ENCODE measurements at places on chromosomes 4 and X.

DNA sequence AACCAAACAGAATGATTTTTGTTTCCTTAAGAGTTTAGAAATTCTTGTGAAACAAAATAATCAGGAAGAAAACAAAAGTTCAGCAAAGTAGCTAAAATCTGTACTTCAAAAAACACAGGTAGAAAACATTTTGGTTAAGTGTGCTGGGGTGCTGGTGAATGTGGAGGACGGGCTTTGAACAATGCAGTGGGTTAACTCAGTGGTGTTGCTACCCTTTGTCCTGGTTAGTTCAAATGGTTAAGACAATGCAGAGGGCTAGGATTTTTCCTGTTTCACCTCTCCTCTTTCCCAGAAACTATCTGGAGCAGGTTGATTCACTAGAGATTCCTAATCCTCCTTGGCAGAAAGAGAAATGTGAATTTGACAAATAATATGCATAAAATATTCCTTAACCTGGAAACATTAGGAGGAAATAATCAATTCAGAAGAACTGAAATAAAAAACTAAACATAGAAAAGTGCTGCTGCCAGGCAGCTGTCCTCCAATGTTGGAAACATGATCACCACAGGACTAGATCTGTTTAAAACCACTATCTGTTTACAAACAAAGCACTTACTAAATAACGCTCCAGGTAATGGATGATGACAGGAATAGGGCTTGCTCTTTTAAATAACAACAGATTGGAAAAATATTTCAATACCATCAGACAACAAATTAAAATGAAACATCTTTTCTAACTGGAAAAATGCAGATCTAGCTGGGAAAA, 148.9 kb downstream of the MAML3 start:
- peak; percentile 76 for DNase-seq

- DNase-seq: no peak
These were observed 233.7 kb upstream of the FGF13 start for GRCh38 chrX:138945219-138945618.

- DNase-seq: no peak
These were observed 232.8 kb upstream of the HDX start for GRCh38 chrX:84735025-84735424.

DNA sequence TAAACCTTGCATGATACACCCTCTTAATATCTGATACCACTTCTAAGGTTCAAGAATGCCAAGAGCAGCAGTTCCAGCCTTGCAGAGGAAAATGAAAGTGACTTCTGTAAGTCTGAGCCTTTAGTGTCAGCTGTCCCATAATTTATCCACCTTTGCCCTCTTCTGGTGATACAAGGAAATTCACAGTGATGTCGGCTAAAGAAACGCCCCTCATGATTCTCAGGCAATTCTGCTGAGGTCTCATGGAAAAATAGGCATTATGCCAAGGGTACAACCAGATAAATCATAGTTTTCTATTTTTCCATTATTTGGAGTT, 172.2 kb upstream of the CXCL13 start:
- peak; percentile 44 for DNase-seq

- DNase-seq: no peak
These were observed 362.0 kb downstream of the ADAM29 start for GRCh38 chr4:175280153-175280552.

DNA sequence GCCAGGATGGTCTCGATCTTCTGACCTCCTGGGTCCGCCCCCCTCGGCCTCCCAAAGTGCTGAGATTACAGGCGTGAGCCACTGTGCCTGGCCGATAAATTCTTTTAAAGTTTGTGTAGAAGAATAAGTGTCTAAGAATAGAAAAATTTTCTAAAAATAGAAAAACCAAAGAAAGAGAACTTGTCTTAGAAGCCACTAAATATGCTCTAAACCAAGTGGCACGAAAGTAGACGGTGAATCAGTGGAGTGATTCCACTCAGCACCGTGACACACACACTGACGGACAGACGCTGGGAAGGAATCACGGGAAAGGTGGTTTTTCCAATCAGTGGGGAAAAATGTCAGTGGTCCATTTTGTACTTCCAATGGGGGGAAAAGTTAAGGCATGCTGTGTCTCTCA, 72.7 kb upstream of the PSAPL1 start:
- no peak for DNase-seq

GRCh38 chrX:39822133-39822748, 275.5 kb downstream of the BCOR start:
- no peak for DNase-seq

DNA sequence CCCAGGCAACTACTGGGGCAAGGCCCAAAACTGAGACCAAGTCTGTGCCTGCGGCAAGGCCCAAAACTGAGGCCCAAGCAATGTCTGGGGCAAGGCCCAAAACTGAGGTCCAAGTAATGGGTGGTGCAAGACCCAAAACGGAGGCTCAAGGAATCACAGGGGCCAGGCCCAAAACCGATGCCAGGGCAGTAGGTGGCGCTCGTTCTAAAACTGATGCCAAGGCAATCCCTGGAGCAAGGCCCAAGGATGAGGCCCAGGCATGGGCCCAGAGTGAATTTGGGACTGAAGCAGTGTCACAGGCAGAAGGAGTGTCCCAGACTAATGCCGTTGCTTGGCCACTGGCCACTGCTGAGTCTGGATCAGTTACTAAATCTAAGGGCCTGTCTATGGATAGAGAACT, 2.7 kb downstream of the GPRASP2 start:
- DNase-seq: no peak

DNA sequence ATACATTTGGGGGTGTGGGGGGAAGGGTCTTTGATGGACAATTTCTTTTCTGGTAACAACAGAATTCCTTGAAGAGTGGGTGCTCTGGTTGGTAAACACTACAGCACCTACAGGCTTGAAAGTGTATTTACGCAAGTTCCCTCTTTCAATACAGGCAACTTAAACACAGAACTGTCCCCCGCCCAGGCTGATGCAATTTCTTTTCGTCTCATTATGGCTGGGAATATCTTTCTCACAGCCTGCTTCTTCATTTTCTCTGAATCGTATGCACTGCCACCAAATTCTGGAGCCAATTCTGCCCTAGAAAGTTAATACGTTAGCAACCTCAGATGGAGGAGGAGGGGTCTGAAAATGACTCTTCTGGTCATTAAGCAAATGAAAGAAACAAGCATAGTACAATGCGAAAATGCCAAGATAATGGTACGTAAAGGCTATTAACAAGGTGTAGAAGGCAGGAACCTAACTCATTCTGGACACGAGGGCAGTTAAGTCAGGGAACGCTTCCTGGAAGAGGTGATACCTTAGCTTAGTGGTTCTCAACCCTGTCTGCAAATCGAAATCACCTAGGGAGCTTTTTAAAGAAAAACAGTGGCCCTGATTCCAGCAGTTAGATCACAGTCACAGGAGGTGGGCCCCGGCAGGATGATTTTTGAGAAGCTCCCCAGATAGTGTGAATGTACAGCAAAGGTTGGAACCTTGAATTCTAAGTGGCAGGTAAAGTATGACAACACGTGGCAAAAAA, 1.0 kb downstream of the AGA start:
- peak; percentile 26 for DNase-seq

- no peak for DNase-seq
These were observed 103.9 kb upstream of the FAT1 start for GRCh38 chr4:186827534-186827897.

- no peak for DNase-seq
These were observed 300.3 kb upstream of the IRS4 start for GRCh38 chrX:109036624-109037023.

DNA sequence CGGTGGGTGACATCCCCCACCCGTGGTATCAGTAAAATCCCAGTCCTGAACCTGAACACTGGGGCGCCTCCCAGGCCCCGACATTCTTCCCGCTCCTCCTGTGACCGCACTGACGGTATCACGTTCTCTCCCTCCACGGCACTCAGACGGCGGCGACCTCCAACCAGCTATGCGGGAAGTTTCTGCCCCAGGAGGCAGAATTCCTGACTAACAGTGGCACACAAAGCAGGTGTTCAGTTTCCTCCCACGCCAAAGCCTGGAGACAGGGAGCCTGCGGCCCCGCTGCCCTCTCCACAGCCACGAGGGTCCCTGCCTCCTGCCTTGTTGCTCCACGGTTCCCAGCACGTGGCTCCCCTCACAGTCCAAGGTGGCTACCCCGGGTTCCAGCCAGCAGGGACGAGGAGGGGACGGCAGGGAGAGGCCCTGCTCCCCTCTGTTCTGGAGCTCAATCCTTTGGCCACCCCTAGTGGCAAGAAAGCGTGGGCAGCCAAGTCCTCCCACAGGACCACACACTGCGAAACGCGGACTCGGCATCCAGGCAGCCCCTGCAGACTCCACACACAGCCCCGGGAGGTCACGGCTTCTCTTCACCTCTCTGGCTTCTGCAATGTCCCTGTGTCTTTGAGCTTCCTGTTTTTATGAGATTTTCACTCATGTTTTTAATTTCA, 15.2 kb downstream of the CTBP1 start:
- no peak for DNase-seq

GRCh38 chr4:133524369-133524768, 375.3 kb downstream of the PCDH10 start:
- DNase-seq: no peak

- no peak for DNase-seq
These were observed 72.6 kb downstream of the TMEM131L start for GRCh38 chr4:153538487-153539357.

- no peak for DNase-seq
These were observed 96.4 kb downstream of the FAM13A start for GRCh38 chr4:88960576-88960975.

GRCh38 chr4:44071959-44072955, 376.4 kb downstream of the KCTD8 start:
- no peak for DNase-seq

DNA sequence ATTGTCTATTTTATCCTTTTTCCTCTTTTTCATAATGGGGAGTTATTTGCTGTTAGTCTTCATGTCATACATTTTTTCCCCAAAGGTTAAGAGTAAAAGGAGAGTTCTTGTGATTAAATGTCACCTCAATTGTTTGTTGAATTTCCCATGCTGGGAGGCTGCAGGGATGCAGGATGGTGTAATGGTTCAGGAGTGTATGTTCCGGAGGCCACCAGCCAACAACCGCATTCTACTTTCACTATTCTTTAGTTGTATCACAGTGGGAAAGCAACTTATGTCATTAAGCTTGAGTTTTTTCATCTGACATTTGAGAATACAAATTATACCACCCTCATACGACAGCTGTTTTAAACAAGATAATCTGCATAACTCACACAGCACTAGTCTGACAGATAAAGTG, 15.4 kb downstream of the AFP start:
- DNase-seq: peak; percentile 88

GRCh38 chrX:52280812-52281211, 88.0 kb upstream of the XAGE2 start:
- DNase-seq: no peak

DNA sequence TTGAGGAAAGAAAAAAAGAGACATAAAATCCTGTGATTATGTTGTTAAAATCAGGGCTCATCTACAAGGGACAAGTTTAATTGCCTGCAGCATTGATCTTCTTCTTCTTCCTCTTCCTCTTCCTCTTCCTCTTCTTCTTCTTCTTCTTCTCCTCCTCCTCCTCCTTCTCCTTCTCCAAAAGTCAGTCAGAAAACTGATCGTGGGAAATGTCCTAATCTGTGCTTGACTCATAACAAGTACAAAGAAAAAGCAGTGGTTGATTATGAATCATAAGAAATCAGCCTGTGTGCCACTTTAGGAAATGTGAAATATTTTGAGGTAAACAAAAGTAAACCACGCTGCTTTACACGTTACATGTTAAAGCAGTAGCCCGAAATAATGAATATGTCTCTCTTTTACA, 2.7 kb upstream of the ATP10D start:
- DNase-seq: no peak

- no peak for DNase-seq
These were observed 140.3 kb upstream of the SH3RF1 start for GRCh38 chr4:169410839-169411770.

GRCh38 chrX:84188320-84188834, 378 bp upstream of the RPS6KA6 start:
- DNase-seq: peak; percentile 81

DNA sequence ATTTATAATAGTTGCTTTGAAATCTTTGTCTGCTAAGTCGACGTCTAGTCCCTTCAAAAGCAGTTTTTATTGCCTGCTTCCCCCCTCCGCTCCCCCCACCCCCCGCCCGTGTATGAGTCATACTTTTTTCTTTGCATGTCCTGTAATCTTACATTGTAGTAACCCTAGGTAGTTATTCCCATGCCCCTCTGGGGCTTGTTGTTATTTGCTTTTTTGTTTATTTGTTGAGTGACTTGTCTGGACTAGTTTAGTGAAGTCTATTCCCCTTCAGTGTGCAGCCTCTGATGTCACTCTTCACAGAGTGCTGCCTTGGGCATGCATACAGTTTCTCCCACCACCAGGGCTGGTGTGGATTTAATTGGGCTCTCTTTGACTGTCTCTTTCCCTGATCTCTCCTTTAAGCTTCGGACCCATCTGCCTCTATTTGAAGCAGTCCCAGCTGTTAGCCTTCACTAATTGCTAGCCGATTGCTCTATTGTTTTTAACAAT, 86.2 kb downstream of the PPEF1 start:
- no peak for DNase-seq

DNA sequence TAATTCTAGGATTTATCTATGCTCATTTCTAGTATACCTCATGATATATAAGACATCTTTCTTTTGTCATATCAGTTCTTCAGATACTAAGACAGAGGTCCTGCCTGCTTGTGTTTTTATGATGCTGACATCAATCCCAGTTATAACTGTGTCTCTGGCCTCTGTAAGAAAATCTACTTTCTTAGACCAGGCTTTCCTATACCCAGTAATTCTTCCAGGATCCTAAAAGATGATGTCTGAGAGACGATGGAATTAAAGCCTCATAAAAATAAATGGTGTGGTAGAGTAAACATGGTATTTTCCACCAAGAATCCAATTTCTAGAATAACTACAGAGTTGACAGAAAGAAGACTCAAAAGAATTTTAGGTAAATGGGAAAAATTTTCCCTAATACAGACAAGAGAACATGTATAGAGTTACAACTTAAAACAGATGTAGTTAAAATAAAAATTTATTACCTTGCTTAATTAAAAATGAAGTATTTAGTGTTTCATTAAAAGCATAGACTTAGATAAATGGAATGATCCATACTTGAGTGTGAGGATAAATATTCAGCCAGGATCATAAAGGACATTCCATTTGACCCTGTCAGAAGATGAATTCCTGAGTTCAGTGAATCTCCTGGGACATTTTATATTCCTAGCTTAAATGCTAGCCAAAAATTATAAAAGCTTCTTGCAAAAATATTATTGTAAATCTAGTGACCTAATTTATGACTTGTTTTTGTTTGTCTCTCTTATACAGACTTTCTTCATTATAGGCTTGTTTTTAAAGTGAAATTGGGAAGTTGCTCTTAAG, 137.4 kb downstream of the PDLIM5 start:
- no peak for DNase-seq

DNA sequence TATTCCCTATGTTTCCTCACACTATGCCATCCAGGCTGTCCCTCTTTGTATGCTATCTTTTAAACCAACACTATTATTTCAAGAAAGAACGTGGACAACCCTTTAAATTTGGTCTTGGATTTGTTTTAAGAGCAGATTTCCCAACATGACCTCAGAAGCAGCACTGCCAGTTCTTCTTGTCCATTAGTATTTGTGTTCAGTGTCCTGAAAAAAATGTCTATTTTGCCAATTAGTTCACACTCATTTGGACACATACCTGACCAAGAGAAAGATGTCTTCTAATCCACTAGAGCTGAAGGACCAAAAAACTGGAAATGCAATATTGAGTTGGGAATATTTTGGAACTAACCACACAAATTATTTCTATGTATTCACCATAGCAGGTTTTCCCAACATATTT, 223.2 kb upstream of the CNKSR2 start:
- no peak for DNase-seq

GRCh38 chrX:23276475-23276874, 58.2 kb upstream of the PTCHD1 start:
- DNase-seq: no peak

All from NCI-H1092 treated with DMSO at 0.1 percent for 48 hours (cell line).